Dermis microvascular lymphatic vessel endothelial cell (primary cell): ENCODE measurements at places on chromosomes 5 and 9.

DNA sequence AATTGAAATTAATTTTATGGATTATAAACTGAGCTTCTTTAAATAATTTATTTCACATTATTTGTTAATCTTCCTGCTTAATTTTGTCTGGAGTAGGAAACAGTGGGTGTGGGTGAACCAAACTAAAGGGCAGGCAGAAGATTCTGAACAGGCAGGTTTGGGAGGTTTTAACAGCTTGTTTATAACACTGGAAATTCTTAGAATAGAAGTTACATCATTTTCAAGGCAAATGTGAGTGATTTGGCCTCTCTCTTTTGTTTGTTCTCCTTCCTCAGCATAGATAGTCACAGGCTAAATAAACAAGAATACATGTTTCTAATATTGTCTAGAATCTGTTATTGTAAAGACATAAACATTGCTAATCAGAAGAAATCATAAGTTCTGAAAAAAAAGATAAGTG, 970.9 kb upstream of the NUDT12 start:
- DNase-seq, result no peak

DNA sequence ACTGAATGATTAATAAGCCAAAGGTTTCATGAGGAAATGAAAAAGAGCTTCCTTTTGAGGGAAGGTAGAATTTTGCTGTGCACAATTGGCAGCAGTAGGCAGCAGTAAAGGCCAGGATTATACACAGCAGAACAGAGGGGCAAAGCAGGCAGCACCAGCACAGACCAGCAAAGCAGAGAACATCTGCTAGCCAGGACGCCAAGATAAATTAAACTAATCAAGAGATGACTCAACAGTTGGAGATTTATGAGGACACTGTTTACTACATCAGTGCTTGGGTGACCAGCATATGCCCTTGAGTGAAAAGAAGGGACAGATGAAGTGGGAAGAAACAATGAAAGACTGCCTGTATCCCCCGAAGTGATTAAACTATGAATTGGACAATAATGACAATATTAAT, 871.4 kb upstream of the CDH10 start:
- no peak for DNase-seq

DNA sequence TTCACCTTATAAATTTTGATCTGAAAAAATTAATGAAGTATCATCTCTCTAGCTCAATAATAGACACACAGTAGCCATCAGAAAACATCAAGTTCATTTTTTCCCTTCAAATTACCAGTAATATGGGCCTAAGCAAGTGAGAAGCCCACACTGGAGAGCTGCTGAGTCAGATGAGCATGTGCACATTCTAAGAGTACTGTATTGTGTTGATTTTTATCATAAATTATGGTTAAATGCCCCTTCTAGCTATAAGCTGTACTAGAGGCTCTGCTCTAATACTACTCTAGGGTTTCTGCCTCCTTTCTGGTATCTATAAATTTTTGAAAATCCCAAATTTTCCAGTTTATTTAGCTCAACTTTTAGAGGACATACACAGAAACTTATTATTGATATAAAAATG, 42.1 kb upstream of the TYRP1 start:
- DNase-seq, result no peak

DNA sequence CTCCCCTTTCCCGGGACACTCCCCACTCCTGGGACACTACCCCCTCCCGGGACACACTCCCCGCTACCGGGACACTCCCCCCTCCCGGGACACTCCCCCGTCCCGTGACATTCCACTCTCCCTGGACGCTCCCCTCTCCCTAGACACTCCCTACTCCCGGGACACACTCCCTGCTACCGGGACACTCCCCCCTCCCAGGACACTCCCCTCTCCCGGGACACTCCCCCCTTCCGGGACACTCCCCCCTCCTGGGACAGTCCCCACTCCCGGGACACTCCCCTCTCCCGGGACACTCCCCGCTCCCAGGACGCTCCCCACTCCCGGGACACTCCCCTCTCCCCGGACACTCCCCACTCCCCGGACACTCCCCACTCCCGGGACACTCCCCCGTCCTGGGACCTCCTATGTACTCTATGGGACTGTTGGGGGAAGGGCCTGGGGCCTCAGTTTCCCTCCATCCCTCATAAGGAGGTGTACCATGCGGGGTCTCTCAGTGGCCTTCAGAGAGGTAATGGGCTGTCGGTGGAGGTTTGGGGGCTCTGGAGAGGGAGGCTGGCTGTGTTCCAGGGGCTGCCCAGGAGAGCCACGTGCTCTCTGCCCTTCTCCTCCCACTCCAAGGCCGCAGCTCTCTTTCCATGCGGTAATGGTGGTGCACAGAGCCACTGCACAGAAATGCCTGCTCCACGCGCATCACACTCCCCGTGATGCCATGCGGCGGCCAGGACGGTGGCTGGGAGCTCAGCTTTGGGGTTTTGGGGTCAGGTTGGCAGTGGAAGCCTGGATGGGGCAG, 96.2 kb downstream of the RXRA start:
- DNase-seq, result no peak

GRCh38 chr5:56817263-56818014, 2.1 kb downstream of the MAP3K1 start:
- no peak for DNase-seq
